Cortex of kidney (tissue), 1 donor: ENCODE measurements at places on chromosomes 2 and 18.

DNA sequence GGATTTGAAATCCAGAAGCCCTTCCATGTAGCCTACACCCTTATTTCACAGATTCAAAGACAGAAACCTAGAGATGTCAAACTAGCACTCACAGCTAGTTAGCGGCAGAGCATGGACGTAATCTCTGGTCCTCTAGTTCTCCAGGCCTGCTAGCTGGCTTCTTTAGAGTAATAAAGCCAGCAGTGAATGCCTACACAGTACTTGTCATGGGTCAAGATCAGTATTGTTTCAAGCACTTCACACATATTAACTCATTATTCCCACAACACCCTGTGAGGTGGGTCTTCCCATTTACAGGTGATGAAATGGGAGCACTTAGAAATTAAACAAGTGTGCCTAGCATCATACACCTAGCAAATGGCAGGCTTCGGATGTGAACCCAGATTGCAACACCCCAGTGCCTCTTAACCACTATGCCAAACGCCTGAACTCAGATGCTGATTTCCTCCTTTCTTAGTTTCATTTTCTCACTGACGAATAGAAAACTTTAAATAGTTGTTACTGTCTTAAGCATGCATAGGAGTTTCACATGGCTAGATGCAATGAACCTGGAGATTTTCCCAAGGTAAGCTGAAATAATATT, 14.5 kb upstream of the ZBTB14 start:
- DNase-seq, result no peak

DNA sequence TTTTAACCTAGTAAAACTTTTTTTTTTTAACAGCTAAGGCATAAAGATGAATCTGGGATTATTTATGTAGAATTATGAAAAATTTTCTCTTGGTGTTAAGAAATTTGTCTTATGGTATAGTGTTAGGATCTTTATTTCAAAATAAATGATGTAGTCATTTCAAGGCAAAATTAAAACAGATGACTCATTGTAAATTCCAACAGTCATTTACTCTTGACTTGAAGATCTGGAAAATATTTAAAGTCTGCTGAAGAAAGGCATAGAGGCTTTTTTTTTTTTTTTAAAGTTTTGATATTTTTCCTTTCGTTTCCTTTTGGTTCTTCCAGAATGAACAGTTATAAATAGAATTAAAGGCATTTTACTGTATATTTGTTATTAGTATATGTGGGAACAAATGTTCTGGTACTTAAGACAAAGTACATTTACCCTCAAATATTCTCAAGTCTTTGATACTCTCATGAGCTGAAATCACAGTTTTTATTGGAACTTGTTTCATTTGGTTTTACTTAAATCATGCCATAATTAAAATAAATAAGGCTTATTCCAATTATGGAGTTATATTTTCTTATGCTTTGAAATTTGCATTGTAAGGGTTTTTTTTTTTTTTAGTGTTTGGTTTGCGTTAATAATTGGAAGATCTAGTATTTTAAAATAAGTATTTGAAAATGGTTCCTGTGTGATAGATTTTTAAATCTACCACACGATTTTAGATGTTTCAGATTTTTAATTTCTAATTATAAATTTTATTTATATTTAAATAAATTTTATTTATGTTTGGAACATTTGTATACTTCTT, 29.9 kb downstream of the GLS start:
- no peak for DNase-seq

GRCh38 chr2:5932556-5933469, 240.6 kb downstream of the SOX11 start:
- no peak for DNase-seq

GRCh38 chr2:70718241-70718640, 49.8 kb downstream of the ADD2 start:
- no peak for DNase-seq

DNA sequence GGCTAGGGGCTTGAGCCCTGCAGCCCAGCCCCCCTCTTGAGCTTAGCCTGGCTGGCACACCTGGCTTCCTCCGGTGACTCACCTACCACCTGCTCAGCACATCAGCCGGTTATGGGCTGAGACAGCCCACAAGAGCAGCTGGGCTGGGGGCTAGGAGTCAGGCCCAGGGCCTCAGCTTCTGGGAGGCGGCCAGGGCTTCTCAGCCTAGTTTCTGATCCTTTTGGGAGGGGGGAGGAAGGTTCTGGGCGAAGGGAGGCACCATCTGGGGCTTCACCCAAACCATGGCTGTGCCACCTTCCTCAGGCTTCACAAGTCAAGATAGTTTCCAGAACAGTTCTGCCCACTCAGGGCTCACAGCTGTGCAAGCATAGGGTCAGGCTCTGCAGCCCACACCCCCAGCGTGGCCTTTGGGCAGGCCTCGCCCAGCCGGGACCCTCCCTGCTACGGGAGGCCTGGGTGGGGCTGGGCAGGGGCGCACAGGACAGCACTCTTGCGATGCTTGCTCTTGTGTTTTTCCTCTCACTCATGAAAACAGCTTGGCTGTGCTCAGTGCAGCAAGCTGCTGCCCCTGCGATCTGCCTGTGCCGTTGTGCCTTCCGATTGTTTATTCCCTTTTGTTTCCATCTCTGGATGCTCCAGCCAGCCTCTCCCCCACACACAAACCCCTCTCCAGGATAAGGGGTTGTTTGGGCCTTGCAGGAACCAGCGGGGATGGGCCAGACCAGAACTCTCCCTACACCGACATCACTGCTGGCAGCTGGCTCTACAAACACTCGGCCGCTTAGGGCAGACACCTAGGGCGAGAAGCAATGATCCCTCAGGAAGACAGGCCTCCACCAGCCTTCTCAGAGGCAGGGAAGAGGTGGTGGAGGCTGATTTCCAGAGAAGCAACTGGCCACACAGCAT, 26.1 kb upstream of the SEMA4C start:
- no peak for DNase-seq

- DNase-seq, result no peak
These were observed 3.5 kb upstream of the RHOB start for GRCh38 chr2:20443276-20443920.

GRCh38 chr2:12119841-12120240, 373.4 kb downstream of the LPIN1 start:
- DNase-seq, result no peak

DNA sequence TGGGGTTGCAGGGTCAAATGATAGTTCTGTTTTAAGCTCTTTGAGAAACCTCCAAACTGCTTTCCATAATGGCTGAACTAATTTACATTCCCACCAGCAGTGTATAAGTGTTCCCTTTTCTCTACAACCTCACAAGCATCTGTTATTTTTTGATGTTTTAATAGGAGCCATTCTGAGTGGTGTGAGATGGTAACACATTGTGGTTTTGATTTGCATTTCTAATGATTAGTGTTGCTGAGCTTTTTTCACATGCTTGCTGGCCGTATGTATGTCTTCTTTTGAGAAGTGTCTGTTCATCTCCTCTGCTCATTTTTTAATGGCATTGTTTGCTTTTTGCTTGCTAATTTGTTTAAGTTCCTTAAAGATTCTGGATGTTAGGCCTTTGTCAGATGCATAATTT, 107.7 kb downstream of the PDE11A start:
- DNase-seq, result no peak

DNA sequence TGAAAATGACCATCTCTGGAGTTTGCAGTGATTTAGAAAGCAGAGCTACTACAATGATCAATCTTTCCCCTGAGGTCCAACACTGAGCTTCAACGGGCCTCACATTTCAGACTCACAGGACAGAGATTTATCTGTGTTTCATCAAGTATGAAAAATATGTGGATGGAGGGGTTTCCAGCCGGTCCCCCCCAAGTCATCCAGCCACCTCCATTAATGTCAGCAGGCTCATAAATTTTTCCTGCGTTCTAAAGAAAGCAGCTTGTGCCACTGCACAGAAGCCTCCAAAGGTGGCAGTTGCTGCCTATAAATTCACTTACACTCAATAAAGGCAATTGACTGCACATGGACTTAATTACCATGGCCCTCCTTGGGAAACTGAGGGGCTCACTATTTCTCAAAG, 117.4 kb upstream of the ACKR3 start:
- DNase-seq, result no peak

GRCh38 chr18:63366213-63367052, 573 bp downstream of the KDSR start:
- DNase-seq, result no peak

DNA sequence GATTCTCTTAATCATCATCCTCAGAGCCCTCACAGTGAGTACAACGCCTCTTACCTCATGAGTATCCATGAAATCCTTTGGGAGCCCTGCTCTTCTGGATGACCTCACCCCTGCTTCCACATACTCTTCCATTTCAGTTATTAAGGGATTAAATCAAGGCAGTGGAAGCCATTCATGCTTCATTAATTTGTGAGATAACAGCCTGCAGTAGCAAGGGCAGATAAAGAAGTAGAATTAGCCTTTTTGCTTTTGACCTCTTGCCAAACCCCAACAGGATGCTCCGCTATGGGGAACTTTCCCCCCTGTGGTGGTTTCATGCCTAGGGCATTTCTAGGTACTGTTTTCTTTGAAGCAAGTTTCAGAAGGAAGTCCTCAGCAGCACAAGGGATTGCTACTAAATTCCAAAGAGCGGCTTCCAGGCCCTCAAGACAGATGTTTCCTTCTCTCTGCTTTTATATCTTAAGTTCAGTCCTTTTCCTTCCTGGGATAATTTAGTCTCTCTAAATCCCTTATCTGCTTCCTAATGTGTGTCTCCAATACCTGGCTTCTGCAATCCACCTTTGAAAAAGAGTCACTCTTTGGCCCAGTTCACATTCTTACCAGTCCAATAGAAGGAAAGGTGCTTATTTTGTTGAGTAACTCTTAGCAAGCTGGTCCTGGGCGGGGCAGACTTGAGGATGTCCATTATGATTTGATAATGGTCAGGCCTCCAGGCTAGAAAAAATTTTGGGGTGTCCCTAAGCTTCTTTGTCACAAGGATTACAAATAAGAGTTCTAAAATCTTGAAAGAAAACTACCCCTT, 76.9 kb downstream of the MYO1B start:
- DNase-seq, result no peak

DNA sequence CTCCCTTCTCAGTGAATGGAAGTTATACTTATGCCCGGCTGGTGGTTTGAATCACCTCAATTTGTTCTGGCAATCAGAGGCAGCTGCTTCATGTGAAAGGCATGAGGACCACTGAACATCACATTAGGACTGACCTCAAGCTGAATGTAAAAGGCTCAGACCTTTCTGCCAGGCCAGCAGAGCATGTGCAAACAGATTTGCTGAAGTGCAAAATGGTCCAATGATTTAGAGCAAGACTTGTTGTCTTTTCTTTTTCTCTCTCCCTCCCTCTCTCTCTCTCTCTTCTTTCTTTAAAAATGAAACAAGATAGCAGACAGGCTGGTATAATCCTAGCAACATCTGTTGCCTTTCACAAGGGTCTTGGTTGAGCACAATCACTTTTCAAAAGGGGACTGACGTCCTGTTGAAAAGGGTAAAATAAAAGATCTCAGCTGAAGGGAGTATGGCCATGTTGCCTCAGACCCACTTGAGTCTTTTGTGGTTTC, 13.3 kb upstream of the CDH7 start:
- DNase-seq, result no peak

DNA sequence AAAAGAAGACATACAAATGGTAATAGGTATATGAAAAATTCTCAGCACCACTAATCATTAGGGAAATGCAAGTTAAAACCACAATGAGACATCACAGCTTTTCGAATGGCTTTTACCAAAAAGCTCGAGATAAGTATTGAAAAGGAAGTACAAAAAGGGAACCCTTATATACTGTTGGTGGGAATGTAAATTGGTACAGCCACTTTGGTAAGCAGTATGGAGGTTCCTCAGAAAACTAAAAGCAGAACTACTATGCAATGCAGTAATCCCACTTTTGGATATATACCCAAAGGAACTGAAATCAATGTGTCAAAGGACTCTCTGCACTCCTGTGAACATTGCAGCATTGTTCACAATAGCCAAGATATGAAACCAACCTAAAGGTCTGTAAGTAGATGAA, 107.5 kb upstream of the SPATS2L start:
- DNase-seq, result no peak

DNA sequence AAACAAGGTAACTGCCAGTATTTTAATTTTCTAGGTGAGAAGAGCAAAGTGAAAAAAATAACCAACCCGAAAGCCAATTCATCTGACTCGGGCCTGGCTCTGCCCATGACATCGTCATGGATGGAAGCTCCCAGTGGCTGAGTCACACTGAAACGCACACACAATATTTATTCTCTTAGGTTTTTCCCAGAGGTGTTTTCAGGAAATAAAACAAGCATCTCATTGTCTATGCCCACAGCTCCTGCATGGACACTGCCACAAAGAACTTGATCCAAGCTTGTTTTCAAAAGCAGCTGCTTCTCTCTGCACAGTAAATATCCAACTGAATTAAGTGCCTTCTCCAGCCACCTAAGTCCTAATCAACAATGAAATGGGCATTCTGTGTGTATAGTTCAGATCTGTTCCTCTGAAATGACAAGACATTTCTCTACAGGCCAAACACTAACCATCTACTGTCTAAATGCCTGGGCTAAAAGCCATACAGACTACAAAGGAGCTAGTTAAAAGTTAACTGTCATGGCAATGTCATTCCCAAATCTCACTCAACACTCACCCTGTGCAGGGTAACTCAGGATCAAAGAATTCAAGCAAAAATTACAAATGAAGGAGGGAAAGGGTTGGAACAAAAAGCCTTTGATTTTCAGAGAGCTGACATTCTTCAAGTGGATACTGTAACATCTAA, 62.9 kb downstream of the RPL31 start:
- DNase-seq, result no peak

- DNase-seq, result no peak
These were observed 52.5 kb upstream of the CTDP1 start for GRCh38 chr18:79626905-79627749.

GRCh38 chr2:156592809-156593593, 156.8 kb downstream of the GPD2 start:
- DNase-seq, result no peak

- no peak for DNase-seq
These were observed 554.6 kb upstream of the SALL3 start for GRCh38 chr18:78425019-78425412.

GRCh38 chr2:23537991-23538390, 153.0 kb downstream of the KLHL29 start:
- DNase-seq, result no peak

- DNase-seq, result no peak
These were observed 57.1 kb downstream of the RAPGEF4 start for GRCh38 chr2:172792711-172793110.

DNA sequence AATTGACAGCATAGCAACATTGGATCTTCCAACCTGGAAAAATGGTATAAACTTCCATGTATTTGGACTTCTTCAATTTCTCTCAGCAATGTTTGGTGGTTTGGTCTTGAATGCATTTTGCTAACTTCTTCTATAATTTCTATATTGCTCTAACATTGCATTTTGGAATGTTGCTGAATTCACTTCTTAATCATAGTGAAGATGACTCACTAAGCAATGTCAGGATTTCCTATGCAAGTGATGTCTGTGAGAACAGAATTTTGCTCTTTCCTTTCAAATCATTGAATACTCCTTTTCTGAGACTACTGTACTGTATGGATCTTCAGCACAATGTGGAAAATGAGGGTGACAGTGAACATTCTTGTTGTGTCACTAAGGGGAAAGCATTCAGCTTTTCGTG, 28.9 kb upstream of the CDH19 start:
- DNase-seq, result no peak
